Fibroblast of the aortic adventitia (primary cell): ENCODE measurements at places on chromosomes 1 and 21. TPM values are rescaled to one million over a fixed set of nuclear protein-coding genes. Genes with fewer than 3 reads are reported as not detected.

Gene ELOVL1
- 18.2 and 78.5 TPM in 2 replicates for total RNA-seq

Gene ARHGEF19
- total RNA-seq, result 2.8 and 12.1 TPM in 2 replicates

DNA sequence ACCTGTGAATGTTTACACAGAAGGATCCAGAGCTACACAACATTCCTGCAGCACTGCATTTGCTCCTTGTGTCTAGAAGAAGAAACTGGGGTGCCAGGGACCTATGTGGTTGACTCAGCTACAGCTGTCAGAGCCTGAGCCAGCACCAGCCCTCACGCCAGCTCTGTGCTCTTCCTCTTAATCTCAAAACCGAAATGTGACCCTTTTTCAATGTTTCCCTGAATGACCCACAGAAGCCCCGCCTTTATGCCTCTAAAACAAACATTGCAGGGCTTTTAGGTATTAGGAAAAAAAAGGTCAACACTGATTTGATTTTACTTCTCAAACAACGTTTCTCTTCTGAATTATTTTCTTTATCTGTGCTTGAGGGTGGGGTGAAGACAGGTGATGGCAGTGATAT is 260.5 kb downstream of the DYRK1A start:
- no peak for DNase-seq

- DNase-seq, result no peak
These were observed 63.7 kb downstream of the EDARADD start for GRCh38 chr1:236457775-236458174.

Gene WNT2B
- 1.8 and 2.4 TPM in 2 replicates for total RNA-seq

Gene OR2L13
- not detected in 2 replicates for total RNA-seq

Gene UQCRHL
- total RNA-seq, result 1.9 and 2.0 TPM in 2 replicates

Gene MSH4
- total RNA-seq, result 0.09 and 0.16 TPM in 2 replicates

- no peak for DNase-seq
These were observed 25.2 kb upstream of the VTCN1 start for GRCh38 chr1:117235863-117236465.

Gene SLC35F3
- total RNA-seq, result not detected in 2 replicates

DNA sequence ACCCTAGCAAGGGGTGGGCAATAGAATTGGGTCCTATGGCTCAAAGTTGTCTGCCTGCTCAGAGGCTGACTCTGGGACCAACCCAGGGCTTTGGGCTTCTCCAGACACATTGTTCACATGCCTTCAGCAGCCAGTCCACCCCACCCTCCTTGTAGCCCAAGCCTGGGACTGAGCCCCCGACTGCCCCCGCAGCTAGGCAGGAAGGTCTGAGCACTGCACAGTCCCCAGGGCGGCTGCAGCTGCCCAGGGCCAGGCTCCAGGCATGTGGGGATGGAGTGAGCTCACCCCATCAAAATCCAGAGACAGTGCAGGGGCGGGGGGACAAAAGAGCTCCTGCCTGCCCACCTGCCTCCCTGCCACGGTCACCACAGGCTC is 35.6 kb downstream of the HSPG2 start:
- peak; percentile 77 for DNase-seq

DNA sequence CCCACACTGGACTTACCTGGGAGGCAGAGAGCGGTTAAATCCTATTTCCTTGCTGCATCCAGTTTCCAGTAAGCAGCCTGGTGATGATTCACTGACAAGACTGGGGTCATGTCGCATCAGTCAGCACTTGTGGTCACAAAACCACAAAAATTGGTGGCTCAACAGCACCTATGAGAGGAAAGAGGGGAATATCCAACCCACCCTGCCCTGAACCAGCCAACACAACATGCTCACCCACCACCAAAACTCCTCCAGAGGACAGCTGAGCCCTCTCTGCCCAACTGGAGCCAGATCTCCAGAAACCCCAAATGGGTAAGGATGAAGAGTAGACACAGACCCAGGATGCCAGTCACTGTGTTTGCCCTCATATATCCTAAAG is 64.0 kb downstream of the CD46 start:
- DNase-seq, result no peak

Gene TSPAN2
- total RNA-seq, result 0.18 and 2.5 TPM in 2 replicates

- peak; percentile 73 for DNase-seq
These were observed 3.1 kb upstream of the BLACAT1 start for GRCh38 chr1:205458777-205459566.

Gene GNAT2
- 0.18 TPM in 1 of 2 replicates, not detected in the other for total RNA-seq

- DNase-seq, result no peak
These were observed 92.6 kb downstream of the ATG4C start for GRCh38 chr1:62876535-62876934.

Gene USP25
- total RNA-seq, result 37.3 and 48.1 TPM in 2 replicates

GRCh38 chr21:31558189-31558961 is 101.1 kb upstream of the SOD1 start:
- no peak for DNase-seq

- no peak for DNase-seq
These were observed at the start of gene F11R for GRCh38 chr1:161020509-161021164. Gene F11R, minus strand, starts transcription at chr1:161021152. Its CDS starts 79 bp downstream, at chr1:161021073.

- peak; percentile 94 for DNase-seq
These were observed 56.5 kb upstream of the SELENON start for GRCh38 chr1:25743164-25744139.

DNA sequence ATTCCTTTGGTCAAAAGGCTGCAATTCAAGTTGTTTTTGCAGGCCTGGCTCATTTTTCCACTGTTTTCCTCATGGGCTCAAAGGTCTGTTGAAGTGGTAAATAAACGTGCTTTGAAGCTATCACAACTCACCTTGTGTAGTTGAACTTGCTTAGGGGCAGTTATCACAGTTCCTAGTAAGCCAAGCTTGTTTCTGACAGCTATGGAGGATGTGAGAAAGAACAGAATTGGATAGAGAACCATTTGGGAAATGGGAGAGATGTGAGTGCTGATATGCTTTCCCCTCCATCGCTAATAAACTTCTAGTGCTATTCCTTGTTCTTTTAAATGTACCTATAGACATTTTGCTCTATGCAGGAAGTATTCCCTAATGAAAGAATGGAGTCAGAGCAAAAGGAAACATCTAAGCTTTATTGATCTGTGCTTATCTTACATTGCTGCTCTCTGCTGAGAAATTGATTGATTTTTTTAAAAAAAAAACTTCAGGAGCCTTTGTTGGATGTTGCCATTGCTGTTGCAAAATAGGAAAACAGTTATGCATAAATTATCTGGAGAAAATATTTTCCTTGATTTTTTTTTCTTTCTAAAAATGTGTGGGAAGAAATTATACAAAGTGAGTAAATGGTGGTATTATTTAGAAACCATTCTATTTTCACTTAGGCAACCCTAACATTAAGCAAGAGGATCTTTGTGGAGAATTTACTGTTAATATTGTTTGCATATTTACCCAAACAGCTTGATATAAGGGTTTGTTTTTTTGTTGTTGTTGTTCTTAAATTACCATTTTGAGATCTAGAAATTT is 118.2 kb downstream of the MAGI3 start:
- DNase-seq, result no peak

Gene PRAMEF13
- not detected in 2 replicates for total RNA-seq

- peak; percentile 93 for DNase-seq
These were observed 50.0 kb downstream of the TBCE start for GRCh38 chr1:235417086-235417697.

DNA sequence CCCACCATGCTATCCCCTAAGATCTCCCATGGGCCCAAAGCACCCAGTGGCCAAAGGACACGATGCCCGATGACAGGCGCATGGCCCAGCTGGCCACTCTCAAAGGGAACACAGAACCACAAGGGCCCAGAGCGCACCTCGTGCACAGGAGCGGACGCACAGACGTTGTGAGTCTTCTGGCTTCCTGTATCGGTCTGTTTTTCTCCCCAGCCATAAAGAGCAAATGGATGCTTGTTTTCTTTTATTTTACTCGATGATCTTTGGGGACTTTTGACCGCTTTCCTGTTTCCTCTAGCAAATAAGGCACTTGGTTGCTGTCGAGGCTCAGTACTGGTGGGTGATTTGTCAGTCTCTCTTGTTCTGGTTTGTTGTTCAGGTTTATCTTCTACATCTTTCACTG is 16.2 kb downstream of the CCSAP start:
- DNase-seq, result no peak

GRCh38 chr1:194517567-194517966 is 1331.2 kb upstream of the B3GALT2 start:
- no peak for DNase-seq

Gene CLDN17
- 0.49 TPM in 1 of 2 replicates, not detected in the other for total RNA-seq

Gene TTC22
- total RNA-seq, result under 0.01 TPM in 1 of 2 replicates, not detected in the other

DNA sequence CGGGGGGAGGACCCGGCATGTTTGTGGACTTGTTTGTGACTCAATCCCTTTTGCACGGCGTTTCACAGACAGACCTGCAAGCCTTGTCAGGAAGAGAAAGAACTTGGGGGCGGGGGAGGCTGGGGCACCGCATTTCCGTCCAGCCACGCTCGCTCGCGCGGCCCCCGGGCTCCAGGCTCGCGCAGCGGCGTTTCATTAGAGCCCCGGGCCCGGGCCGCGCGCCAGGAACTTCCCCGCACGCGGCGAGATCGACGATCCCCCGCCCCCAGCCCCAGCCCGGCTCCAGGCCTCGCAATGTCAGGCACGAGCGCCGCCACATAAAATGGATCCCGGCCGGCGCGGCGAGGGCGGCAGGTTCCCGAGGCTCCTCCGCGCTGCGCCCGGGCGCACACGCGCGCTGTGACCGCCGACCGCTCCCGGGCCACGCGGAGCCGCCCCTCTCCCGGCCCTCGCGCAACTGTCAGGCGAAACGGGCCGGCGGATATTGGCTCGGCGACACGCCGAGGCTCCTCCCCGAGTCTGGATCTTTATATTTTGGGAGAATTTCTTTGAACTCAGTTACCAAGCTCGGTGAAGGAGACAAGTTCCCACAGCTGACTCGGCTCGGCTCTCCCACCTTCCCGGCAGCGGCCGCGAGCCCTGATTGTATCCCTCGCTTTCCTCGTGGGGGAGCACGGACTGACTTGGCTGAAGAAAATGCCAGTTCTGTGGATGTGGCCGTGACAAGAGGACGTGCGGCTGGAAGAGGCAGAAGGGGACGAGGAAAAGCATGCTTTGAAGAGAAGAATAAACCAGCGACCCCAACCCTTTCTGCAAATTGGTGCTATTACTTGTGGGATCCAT is at the start of gene KIF26B:
KIF26B (plus strand) TSS at position 557 of the 843 bp plus-strand sequence. CDS start 440 bp downstream, outside the sequence.
- peak; percentile 73 for DNase-seq

- no peak for DNase-seq
These were observed 7.9 kb upstream of the EXOSC10 start for GRCh38 chr1:11107599-11107998.

- no peak for DNase-seq
These were observed 36.5 kb downstream of the YY1AP1 start for GRCh38 chr1:155651861-155652661.

Gene GJA8
- total RNA-seq, result not detected in 2 replicates

DNA sequence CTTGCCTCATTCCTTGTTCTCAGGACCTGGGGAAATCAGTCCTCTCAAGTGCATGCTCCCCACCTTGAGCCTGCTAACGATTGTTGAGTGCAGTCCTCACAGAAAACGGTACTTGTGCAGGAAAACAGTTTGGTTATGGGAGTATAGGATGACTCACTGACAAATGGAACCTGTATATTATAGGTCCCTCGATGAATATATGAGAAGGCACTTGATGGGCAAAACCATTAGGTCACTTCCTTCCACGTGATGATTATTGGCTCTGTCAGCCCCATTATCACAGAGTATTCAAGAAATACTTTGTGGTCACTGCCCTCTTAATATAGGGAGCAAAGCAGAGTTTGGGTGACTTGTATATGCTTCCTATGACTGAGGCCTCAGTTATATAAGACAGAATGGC is 6.2 kb downstream of the CCDC17 start:
- DNase-seq, result peak; percentile 33

Gene SIPA1L2
- 6.8 and 16.4 TPM in 2 replicates for total RNA-seq

GRCh38 chr1:224205438-224205840 is 22.4 kb downstream of the DEGS1 start:
- peak; percentile 74 for DNase-seq

- no peak for DNase-seq
These were observed 19.1 kb upstream of the CD101 start for GRCh38 chr1:116982319-116983004.

Gene CRABP2
- 62.7 and 68.9 TPM in 2 replicates for total RNA-seq

- no peak for DNase-seq
These were observed 120.5 kb downstream of the FGGY start for GRCh38 chr1:59417406-59417805.

DNA sequence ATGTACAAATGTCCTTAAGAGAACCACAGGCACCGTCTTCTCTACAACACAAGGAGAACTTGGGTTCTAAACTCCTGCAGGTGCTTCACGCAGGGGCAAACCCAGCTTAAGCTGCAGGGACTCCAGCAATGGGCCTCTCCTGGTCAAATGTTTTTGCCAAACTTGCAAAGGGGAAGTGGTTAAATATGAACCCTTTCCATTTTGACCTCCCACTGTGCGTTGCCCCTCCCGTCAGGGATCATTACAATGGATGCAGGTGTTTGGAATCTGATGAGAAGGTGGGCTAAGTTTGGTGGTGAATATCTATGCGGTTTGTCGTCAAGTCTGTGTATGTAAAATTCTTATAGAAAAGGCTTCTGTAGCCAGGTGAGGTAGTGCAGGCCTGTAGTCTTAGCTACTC is 29.1 kb upstream of the SLC25A33 start:
- DNase-seq, result no peak

Gene KISS1
- not detected in 2 replicates for total RNA-seq

GRCh38 chr21:39142972-39143371 is 40.3 kb downstream of the PSMG1 start:
- no peak for DNase-seq

Gene RUNX1
- 28.0 and 63.5 TPM in 2 replicates for total RNA-seq

DNA sequence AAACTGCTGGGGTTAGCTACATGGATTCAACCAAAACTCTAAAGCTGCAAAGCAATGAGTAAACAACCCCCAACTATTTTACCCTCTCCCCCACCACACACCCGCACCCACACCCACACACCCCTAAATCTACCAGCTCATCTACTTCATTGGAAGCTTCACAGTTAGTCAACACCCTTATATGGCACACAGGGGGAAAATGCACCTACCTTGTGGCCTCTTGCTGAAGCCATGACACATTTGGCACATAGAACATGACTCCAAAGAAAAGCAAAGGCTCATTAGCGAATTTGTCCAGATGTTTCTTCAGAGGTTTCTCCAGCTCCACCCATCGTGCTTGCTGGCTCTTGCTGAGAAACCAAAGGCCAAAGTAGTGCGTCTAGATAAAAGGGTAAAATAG is 99.8 kb downstream of the PTPN14 start:
- peak; percentile 66 for DNase-seq
